NCI-H69 (cell line): ENCODE measurements at places on chromosomes 5 and 9.

DNA sequence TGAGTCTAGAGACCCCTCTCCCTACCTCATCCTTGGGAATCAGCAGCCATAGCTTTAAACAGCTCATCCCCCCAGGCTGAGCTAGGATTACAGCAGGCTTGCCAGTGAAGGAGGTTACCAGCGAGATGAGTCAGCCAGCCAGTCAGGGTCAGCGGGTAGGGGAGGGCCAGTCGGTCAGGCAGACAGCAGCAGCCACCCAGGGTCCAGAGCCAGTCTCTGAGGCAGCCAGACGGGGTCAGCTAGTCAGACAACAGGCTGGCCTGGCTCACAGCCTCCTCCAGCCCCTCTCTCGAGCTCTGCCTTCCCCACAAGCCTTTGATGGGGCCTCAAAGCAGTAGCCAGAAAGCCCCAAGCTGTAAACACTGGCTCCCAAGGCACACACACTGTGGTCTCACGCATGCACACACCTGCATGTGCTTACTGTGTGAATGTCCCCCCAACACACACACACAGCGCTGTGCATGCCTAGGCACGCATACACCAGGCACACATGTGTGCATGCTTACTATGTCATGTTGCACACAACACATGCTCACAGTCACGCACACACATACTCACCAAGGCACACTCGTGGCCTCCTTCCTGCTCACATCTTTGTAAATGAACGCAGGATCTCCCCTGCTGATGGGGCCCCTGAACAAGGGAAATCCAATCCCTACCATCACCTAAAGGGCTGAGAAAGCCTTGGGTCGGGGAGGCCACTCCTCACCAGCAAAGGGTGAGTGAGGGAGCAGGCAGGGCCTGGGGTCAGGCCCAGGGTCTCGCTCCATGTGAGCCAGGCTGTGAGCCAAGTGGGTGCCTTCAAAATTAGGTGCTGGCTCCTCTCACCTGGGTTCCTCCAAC lies 28.2 kb upstream of the CPLX2 start:
- peak; percentile 84 for DNase-seq

DNA sequence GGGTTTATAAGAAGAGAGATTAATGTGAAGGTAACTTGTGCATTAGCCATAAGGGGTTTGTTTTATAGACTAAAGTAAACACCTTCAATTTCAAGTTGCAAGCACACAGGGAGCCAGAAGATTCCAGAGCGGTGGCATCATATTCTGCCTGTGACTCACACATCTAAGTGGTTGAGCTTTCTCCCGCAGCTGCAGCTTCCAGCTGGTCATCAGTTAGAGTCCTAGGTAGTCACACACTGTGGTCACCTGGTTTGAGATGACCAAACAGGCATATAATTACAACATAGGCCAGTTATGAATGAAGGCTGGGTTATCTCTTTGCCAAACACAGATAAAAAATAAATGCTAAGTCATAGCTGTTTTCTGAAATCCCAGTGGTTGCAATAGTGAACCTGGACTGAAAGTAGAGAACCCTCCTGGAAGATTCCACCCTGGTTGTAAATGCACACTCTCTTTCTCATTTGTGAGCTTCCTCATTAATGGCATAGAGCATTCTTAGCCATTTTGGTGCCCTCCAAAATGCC lies 171.3 kb downstream of the GDNF start:
- DNase-seq = peak; percentile 74

DNA sequence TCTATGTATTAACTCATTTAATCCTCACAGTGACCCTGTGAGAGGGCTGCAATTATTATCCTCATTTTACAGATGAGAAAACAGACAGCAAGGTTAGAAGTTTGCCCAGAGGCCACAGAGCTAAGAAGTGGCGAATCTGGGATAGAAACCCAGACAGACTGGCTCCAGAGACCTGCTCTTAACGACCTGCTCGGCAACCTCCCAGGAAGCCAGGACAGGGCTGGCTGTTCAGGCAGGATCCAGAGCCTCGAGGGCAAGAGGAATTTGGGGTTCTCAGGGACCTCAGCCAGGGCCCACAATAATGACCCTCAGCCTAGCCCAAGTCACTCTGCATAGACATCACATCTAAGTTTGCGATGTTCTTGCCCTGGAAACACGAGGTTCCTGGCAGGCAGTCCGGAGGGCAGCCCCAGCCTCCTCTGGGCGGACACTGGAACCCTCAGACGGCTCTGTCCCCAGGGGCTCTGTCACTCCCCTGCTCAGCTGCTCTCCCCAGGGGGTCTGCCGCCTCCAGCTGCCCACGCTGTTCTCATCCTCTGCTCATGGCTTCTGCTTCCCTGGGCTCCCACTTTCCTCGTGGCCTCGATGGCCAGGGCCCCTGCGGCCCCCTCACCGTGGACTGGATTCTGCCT lies 138.5 kb upstream of the ERCC6L2 start:
- DNase-seq = peak; percentile 76

DNA sequence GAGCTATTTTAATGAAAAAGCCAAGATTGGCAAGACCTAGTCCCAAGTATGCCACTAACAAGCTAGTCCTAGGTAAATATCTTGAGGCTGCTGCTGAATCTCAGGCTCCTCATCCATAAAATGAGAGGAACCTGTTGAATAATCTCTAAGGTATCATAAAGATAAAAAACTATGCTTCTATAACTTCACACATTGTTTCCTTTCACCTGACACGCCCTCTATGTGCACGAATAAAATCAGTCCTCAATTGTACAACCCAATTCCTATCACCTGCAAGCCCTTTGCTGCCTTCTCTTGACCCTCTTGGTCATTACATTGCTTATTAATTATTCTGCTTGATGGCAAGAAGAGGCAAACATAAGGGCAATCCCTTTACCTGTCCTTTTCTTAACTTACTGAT lies 69.9 kb downstream of the TRPM6 start:
- no peak for DNase-seq

DNA sequence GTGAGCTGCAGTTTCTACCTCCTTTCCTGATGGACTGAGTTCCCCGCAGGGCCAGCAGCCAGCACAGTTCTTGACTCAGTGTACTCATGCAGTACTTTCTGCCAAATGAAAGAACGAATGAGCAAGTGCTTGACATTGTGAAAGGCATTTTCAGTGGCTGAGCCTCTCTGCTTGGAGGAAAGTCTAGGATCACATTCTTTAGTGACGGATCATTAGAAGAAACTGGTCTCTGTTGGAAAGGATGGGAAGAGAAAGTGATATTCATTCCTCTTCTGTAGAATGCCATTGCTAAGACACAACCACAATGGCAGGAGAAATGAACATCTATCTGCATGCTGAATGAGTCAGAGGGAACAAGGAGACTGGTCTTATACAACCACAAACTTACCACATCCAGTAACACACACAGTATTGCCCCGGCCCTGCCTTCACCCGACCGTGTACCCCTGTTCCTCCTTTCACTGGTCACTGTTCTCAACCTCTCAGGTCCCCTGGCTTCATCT lies 206.9 kb downstream of the CRB2 start:
- no peak for DNase-seq

- DNase-seq = peak; percentile 74
These were observed 10.5 kb upstream of the IRF1 start for GRCh38 chr5:132500931-132501628.

DNA sequence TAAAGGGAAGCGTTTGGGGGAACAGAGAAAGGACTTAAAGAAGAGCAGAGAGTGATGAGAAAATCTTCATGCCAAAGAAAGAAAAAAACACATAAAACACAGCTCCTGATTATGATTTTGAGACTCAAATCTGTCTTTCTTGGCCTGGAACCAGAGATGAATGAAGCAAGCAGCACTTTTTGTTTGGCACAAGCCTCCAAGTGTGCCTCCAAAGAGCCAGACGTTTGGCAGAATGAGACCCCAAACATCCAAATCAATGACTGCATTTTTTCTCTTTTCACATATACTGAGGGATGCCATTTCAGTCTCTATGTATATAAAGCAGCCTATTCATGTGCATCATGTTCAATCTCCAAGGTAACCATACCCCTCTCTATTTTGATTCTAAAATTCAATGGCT lies 424.2 kb downstream of the TUSC1 start:
- no peak for DNase-seq

- DNase-seq = peak; percentile 97
These were observed 2.5 kb downstream of the TLE1 start for GRCh38 chr9:81686614-81687520.

DNA sequence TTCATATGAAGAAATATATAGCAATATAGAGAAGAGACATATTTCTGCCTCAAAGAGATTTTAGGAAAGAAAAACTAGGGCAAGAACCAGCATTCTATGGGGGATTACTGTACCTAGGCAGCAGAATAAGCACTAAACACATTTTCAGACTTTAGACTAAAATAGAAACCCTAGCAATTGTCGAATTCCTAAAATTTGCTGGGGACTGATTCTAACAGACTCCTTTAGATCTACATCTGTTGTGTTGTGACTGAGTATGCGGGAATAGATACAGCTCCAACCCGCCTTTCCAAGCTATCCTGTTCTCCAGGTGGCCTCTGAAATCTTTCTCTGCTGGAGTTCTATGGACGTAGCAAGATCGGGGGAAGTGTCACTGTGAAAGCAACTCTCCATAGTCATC lies 482.2 kb downstream of the NTRK2 start:
- DNase-seq = no peak
